Esophagus squamous epithelium (tissue), 5 donors: ENCODE measurements at places on chromosomes 5 and 9.

DNA sequence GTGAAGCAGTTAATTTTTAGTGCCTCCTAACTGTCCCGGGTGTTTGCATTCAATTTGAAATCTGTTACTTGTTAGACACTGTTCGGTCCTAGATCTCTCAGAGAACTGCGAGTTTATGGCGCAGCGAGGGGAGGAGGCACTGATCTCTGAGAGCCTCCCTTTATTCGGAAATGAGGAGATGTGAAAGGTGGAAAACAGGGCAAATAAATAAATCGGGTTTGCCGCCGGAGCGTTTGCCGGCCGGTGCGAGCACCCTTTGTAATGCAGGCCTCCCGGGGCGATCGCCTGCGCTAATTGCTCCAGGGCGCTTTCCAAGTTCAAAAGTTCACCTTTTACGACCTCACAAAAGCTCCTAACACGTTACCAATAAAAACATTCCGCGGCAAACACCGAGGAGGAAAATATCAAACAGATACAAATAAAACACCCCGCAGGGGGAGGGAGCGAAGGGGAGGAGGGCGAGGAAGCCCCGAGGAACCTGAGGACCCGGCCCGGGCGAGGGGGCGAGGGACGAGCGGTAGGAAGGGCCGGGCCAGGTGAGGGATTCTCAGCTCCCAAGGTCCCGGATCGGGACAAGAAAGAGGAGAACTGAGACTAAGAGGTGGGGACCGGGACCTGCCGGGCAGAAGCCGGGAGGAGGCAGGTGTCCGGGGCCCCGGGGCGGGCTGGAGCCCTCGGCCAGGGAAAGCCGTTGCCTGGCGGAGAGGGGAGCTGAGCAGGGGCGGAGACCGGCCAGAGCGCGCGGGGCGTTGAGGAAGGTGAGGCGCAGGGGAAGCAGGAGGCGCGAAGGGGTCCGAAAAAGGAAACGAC lies 1.4 kb downstream of the NR6A1 start:
- no peaks in the 10 kb centered on the region for H3K36me3 ChIP-seq
- no peak for DNase-seq
- no peaks in the 10 kb centered on the region for H3K27me3 ChIP-seq
- H3K4me1 ChIP-seq = peaks cover 41% of the 10 kb centered on the region
- peak overlapping the region; percentile 90 for H3K4me3 ChIP-seq

DNA sequence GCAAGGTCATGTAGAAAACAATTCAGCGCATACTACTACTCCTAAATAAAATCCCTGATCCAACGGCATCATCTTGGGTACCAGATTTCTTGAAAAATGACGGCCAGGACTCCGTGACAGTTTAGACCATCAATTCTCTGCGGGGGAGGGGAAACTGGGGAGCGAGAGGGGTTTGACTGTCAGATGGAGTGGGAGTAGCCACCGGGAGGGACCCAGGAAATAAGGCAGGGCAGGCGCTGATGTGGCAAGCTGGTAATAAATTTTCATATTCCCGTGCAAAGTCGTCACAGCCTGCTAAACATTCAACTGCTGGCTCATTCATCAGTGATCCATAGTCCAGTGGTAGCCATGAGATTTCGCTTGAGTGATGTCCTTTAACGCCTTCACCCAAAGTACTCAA lies 457 bp upstream of the CDH18 start:
- H3K4me1 ChIP-seq = peaks cover 9% of the 10 kb centered on the region
- no peak overlapping the region for H3K4me3 ChIP-seq
- no peak overlapping the region for H3K27ac ChIP-seq
- DNase-seq = no peak
- no peaks in the 10 kb centered on the region for H3K27me3 ChIP-seq

DNA sequence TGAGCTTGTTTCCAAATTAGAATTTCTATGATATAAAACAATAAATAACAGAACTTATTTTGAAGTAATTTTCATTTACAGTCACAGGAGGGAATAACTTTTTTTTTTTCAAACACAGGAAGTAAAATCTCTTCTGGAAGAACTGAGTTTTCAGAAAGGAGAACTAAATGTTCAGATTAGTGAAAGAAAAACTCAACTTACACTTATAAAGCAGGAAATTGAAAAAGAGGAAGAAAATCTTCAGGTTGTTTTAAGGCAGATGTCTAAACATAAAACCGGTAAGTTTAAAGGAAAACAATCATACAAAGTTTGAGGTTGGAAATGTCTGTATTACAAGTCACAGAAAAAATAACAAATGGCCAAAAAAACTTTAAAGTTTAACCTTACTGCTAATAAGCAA lies 41.6 kb downstream of the RAB14 start:
- no peaks in the 10 kb centered on the region for H3K4me1 ChIP-seq
- no peak overlapping the region for H3K27ac ChIP-seq
- no peaks in the 10 kb centered on the region for H3K36me3 ChIP-seq
- no peak overlapping the region for H3K4me3 ChIP-seq
- no peak for DNase-seq
- H3K27me3 ChIP-seq = no peaks in the 10 kb centered on the region

DNA sequence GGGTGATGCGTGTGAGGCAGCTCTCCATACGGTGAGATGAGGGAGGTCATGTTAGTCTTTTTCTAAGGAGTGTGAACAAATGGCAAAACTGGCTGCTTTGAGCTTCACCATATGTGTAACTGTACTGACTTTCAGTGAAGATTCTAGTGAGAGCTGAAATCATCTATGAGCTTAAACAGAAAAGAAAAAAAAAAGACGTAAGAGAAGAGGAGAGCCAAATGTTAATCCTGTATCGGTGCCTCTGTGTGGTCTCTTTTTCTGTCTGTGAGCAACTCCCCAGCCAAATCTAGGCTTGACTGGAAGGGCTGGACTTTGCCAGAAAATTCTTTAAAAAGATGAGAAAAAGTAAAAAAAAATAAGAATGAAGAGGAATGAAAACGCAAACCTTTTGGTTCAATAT lies 209.7 kb upstream of the TUT7 start:
- H3K27me3 ChIP-seq = no peaks in the 10 kb centered on the region
- H3K4me1 ChIP-seq = no peaks in the 10 kb centered on the region
- no peaks in the 10 kb centered on the region for H3K36me3 ChIP-seq
- H3K4me3 ChIP-seq = no peak overlapping the region
- DNase-seq = no peak

DNA sequence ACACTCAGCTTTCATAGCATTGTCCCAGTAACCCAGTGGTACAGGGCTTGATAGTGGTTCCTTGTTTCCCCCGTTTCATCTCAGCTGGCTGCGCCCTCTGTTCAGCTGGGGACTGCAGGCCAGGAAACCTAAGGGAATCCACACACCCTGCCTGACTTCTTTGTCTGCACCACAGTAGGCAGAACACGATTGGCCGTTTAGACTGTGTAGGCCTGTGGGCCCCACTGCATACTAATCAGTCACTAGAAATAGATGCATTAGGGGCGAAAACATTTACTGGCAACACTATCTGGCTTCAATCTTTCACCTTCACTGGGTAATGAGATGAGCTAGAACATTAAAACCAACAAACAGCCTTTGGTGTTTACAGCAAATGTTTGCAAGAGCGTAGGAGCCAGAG lies 512.7 kb upstream of the BRINP1 start:
- no peak overlapping the region for H3K4me3 ChIP-seq
- no peak overlapping the region for H3K27ac ChIP-seq
- H3K27me3 ChIP-seq = no peaks in the 10 kb centered on the region

GRCh38 chr9:112377684-112378327 lies 2.1 kb upstream of the HSDL2 start:
- H3K4me3 ChIP-seq = peak overlapping the region; percentile 80
- H3K36me3 ChIP-seq = no peaks in the 10 kb centered on the region
- peaks cover 27% of the 10 kb centered on the region for H3K4me1 ChIP-seq
- H3K27me3 ChIP-seq = no peaks in the 10 kb centered on the region

GRCh38 chr5:96576876-96577275 lies 85.3 kb upstream of the CAST start:
- H3K27me3 ChIP-seq = no peaks in the 10 kb centered on the region
- H3K4me3 ChIP-seq = no peak overlapping the region
- no peaks in the 10 kb centered on the region for H3K4me1 ChIP-seq
- no peak for DNase-seq

GRCh38 chr9:79189511-79189924 lies 382.2 kb upstream of the TLE4 start:
- no peak overlapping the region for H3K4me3 ChIP-seq
- no peaks in the 10 kb centered on the region for H3K36me3 ChIP-seq
- H3K27ac ChIP-seq = no peak overlapping the region
- no peak for DNase-seq
- no peaks in the 10 kb centered on the region for H3K27me3 ChIP-seq
- no peaks in the 10 kb centered on the region for H3K4me1 ChIP-seq

DNA sequence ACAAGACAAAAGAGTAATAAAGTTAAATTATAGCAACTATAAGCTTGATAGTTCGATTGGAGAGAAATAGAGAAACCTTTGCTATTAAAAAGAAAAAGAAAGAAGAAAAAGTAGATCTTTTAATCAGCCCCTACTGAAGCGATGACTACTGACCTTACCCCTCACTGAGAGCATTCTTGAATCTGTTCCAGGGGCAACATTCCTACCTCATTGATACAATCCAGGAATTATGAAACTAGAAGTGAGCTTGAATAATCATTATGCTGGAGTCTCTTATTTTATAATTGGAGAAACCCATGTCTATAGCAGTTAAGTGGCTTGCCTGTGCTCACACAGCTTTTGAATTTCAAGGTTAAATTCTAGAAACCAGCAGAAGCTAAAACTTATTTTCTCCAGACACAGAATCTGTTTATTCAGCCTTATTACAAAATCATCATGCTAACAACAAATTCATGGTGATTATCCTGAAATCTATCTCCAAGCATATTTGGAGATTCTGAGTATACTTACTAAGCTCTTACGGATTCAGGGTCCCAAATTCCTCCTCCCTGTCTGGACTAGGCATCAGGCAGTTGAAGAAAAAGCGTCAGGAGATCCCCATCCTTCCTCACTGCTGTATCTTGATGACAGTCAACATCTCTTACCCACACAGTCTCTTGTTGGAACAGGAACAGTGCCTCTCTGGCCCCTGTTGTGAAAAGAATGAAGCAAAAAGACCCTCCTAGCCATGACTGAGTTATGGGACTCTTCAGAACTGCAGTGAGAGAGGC lies 547.6 kb upstream of the WWC1 start:
- no peaks in the 10 kb centered on the region for H3K36me3 ChIP-seq
- H3K4me3 ChIP-seq = no peak overlapping the region
- H3K4me1 ChIP-seq = no peaks in the 10 kb centered on the region
- no peak overlapping the region for H3K27ac ChIP-seq
- no peak for DNase-seq

- H3K4me3 ChIP-seq = no peak overlapping the region
- H3K27me3 ChIP-seq = no peaks in the 10 kb centered on the region
- H3K27ac ChIP-seq = no peak overlapping the region
- DNase-seq = no peak
- peaks cover 81% of the 10 kb centered on the region for H3K36me3 ChIP-seq
These were observed 11.3 kb downstream of the IPPK start for GRCh38 chr9:92658611-92659010.

GRCh38 chr5:160269017-160269416 lies 39.7 kb downstream of the FABP6 start:
- H3K36me3 ChIP-seq = no peaks in the 10 kb centered on the region
- H3K27ac ChIP-seq = no peak overlapping the region
- peaks cover 12% of the 10 kb centered on the region for H3K4me1 ChIP-seq
- no peaks in the 10 kb centered on the region for H3K27me3 ChIP-seq
- no peak overlapping the region for H3K4me3 ChIP-seq

- H3K27me3 ChIP-seq = no peaks in the 10 kb centered on the region
- no peak overlapping the region for H3K27ac ChIP-seq
- peaks cover 4% of the 10 kb centered on the region for H3K36me3 ChIP-seq
- H3K4me3 ChIP-seq = no peak overlapping the region
- no peaks in the 10 kb centered on the region for H3K4me1 ChIP-seq
These were observed 6.1 kb downstream of the ZDHHC21 start for GRCh38 chr9:14687042-14687719.

DNA sequence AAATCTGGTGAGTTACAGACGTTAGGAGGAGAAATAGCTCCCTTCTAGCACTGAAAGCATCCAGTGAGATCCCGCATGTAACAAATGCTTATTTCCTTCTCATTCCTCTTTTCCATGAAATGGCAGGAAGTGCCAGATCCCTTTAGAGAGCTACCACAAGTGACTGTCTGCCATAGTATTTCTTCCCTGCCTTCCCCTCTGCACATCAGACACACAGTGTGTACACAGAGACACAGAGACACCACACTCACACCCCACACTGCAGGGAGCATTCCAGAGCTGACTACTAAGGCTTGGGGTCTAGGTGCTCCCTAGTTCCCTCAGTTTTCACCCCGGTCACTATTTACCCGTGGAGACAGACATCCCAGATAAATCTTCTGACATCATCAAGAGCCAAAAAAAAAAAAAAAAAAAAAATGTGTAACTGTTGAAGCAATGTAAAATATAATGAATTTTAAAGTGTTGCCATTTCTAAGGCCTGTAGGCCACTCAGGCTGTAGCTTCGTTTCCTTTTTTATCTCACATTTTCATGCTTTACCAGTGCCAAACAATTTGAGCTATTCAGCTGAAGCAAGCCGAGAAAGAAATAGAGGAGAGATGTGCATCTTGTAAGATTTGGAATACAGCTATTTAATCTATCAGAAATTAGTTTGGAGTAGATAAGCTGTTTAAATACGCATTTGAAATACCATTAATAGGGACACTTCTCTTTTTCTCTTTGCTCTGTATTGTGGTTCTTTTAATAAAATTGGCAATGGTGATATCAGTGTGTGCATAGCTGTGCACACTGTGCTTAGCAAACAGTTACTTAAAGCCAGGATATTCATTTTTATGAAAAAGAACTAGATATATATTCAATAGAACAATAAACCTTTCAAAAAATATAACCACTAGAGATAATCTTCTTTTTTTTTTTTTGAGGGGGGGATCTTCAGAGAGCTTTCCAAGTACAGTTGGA lies 405.5 kb downstream of the PDE4D start:
- no peak overlapping the region for H3K27ac ChIP-seq
- no peaks in the 10 kb centered on the region for H3K4me1 ChIP-seq
- H3K27me3 ChIP-seq = no peaks in the 10 kb centered on the region
- no peak overlapping the region for H3K4me3 ChIP-seq

GRCh38 chr9:127142291-127142690 lies 19.9 kb upstream of the ANGPTL2 start:
- peaks cover 23% of the 10 kb centered on the region for H3K4me1 ChIP-seq
- no peak for DNase-seq
- no peaks in the 10 kb centered on the region for H3K27me3 ChIP-seq
- no peaks in the 10 kb centered on the region for H3K36me3 ChIP-seq

GRCh38 chr9:84794981-84795637 lies 125.6 kb downstream of the NTRK2 start:
- no peak overlapping the region for H3K27ac ChIP-seq
- no peak overlapping the region for H3K4me3 ChIP-seq
- H3K27me3 ChIP-seq = no peaks in the 10 kb centered on the region
- H3K4me1 ChIP-seq = no peaks in the 10 kb centered on the region

GRCh38 chr9:114560956-114561355 lies 26.6 kb upstream of the ATP6V1G1 start:
- H3K27me3 ChIP-seq = no peaks in the 10 kb centered on the region
- H3K4me3 ChIP-seq = no peak overlapping the region
- no peak for DNase-seq
- H3K27ac ChIP-seq = no peak overlapping the region

- H3K4me3 ChIP-seq = no peak overlapping the region
- no peak for DNase-seq
- peak overlapping the region; percentile 50 for H3K27ac ChIP-seq
- H3K4me1 ChIP-seq = peaks cover 8% of the 10 kb centered on the region
These were observed 15.3 kb downstream of the NR2F1 start for GRCh38 chr5:93598091-93599000.
